ENCODE measurements at places on chromosomes 7 and 10.

- peak; percentile 43 for DNase-seq
Observed at GRCh38 chr7:149870701-149871483, 2.9 kb upstream of the ATP6V0E2 start.

GRCh38 chr10:4254101-4254994 lies 469.3 kb upstream of the KLF6 start:
- no peak for DNase-seq

DNA sequence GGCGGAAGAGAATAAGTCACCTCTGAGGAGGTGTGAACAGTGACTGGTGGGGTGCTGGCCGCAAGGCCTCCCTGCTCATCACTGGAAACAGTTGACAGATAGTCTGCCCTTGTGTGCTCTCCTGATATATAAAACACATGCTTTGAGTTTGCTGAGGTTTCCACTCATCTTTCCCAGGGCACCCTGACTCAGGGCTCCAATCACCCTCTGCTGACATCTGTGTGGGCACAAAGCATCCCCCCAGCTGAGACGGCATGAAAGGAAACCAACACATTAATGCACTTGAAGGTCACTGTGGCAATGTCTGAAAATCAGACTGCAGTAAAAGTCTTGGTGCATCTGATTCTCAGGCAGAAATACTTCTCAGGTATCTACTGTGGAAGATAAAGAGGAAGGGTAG lies 49.8 kb downstream of the EPDR1 start:
- DNase-seq: no peak

DNA sequence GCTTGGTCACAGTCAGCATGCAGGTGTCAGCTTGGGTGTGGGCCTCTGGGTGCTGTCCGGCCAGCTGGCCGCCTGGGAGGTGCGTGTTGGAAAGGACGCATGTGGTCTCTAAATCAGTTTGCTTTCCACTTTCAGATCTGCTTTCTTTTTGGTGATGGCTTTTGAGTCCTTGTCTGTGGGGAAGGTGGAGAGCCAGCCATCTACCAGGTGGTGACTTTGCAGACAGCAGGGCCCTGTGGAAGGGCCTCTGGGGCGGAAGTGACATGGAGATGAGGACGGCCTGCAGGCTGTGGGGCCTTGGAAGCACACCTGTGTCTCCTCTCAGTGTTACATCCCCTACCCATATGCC lies 59.4 kb downstream of the WDR37 start:
- DNase-seq: no peak

DNA sequence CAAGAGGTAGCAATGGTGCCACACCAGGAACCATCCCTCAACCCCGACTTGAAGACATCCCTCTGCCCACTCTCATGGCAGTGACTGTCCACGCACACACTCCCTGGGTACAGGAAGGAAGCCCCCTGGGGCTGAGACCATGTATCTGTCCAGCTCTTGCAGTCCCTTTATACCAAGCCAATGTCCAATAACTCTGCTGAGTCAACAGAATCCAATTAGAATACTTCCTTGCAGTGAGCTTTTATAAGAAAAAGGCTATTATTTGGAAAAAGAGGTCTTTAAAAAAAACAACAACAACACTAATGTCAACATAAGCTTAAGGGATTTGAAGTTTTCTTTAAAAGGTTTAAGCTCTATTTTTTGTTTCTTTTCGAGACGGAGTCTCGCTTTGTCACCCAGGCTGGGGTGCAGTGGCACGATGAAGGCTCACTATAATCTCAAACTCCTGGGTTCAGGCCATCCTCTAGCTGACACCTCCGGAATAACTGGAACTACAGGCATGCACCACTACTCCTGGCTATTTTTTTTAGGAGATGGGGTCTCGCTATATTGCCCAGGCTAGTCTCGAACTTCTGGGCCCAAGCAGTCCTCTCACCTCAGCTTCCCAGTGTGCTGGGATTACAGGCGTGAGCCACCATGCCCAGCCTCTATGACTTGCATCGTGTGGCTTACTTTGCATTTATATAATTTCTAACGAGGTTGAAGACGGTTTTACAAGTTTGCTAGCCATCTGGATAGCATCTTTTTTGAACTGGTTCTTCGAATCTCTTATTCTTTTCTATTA lies 7.5 kb downstream of the BNIP3 start:
- no peak for DNase-seq

GRCh38 chr10:51008346-51008745 lies 65.9 kb upstream of the PRKG1 start:
- DNase-seq: no peak

DNA sequence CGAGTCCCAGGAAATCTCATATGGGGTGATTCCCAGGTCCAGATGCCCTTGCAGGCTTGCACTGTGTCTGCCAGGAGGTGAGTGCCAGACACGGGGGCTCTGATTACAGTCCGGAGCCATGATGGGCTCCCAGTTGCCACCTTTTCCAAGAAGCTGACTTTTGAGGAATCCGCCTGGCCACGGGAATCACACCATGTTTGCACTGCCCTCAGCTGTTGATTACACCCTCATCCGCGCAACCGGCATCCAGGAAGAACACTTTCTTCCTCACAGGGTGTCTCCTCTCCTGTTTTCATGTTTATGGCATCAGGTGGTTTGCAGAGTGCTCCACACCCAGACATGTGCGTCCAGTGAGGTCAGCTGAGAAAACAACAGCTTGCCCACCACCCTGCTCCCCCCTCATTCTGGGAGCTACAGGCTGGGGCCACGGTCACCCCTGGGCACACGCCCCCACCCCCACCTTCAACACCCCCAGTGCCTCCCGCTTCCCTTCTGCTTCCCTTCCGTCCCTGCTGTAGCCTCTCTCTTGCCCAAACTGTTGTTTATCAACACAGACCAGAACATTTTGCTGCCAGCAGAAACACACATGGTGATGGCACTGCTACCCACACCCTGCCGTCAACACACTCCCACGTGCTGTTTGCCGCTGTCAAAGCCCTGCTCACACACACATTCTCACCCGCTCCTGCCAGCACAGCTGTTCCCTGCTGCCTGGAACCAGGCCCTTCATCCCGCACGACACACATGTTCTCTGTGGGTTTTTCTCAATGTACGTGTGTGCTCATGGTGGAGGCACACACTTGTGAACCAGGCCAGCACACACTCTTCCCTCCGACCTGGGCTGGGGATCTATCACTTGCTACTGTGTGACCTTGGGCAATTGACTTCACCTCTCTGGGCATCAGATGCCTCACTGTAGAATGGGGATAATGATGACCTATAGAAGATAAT lies 35.8 kb downstream of the DDIT4 start:
- DNase-seq: no peak

DNA sequence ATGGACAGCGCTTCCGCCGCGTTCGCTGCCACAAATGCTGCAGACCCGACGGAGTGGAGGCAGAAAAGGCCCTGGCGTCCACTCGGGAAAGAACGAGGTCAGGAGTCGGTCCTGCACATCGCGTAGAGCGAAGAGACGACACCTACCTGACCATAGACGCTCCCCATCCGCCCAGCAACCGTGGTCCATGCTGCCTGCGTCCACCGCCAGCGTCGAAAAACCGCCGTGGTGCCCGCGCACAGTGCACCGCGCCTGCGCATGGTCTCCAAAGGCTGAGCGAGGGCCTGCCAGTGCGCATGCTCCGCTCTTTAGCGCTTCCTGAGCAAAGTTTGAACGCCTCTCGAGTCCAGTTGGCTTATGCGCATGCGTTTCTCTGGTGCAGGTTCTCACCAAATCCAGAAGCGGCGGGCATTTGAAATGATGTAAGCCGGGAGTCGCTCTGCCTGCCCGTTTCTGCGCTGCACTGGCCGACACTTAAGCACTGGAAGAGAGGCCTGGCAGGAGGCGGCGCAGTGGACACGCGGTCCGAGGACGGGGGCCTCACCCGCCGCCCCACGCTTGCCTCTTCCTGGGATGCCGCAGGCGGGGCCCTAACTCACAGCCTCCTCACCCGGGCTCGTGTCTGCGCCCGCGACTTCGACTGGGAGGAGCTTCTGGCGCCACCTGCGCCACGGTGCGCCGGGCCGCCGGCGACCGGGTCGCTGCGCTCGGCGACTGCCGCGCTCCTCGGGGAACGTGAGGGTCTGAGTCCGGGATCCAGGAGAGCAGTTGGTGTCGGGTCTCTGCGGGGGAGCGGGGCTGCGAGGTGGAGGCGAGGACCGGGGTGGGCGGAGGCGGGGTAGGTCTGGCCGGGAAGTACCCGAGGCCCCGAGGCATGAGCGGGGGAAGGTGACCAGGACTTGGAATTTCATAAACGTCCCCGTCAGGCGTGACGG lies at the start of gene FAM24B:
Gene FAM24B (minus strand): TSS at position 243 of the 935 bp plus-strand sequence. CDS start 29,066 bp downstream, outside the sequence.
- DNase-seq: peak; percentile 94

GRCh38 chr10:1706711-1707110 lies 30.6 kb downstream of the ADARB2 start:
- DNase-seq: no peak

DNA sequence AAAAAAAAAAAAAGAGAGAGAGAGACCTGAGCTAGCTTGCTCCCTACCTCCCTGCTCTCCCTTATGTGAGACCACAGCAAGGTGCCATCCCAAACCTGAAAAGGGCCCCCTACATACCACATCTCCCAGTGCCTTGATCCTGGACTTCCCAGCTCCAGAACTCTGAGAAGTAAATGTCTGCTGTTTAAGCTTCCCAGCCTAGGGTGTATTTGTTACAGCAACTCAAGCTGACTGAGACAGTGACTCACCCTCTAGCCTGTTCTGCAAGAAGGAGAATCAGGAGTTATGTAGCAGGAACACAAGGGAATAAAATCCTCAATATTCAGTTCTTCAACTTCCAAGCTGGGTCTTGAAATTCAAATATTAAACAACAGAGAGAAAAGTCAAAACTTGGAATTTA lies 52.1 kb upstream of the TMEM72 start:
- DNase-seq: no peak

GRCh38 chr7:152145853-152146466 lies 120.5 kb downstream of the GALNT11 start:
- no peak for DNase-seq

GRCh38 chr7:137657476-137658189 lies 189.1 kb downstream of the DGKI start:
- no peak for DNase-seq

GRCh38 chr10:115989621-115990020 lies 283.4 kb downstream of the GFRA1 start:
- no peak for DNase-seq

DNA sequence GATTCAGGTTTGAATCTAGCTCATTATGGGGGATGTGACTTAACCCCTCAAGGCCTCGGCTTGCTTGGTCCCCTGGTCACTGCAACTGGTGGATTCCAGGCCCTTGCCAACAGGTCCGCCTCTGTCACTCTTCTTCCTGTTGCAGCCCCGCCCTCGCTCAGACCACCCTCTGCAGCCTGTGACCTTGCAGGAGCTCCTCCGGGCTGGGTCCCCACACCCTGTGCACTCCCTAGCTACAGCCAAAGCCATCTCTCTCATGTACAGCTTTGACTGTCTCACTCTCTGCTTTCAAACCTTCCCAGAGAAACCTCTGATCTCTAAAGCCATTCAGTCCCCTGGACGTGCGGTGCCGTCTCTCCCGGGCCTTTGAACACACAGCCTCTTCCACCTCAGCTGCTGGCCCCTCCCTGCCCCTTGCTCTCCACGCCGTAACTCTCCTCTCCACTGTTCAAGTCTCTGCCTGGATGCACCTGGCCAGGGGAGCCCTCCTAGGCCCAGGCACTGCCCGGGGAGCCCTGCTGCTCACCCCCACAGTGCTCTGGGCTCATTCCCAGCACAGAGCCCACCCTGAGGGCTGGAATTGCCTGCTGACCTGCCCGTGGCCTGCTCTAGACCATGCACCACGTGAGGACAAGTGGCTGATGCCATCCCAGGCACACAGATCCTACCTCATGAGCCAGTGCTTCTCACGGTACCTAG lies 485.8 kb upstream of the FOXK1 start:
- no peak for DNase-seq

GRCh38 chr7:85186083-85186520 lies 754 bp downstream of the SEMA3D start:
- DNase-seq: no peak

- DNase-seq: no peak
Observed at GRCh38 chr7:81776161-81776560, 6.3 kb upstream of the HGF start.

DNA sequence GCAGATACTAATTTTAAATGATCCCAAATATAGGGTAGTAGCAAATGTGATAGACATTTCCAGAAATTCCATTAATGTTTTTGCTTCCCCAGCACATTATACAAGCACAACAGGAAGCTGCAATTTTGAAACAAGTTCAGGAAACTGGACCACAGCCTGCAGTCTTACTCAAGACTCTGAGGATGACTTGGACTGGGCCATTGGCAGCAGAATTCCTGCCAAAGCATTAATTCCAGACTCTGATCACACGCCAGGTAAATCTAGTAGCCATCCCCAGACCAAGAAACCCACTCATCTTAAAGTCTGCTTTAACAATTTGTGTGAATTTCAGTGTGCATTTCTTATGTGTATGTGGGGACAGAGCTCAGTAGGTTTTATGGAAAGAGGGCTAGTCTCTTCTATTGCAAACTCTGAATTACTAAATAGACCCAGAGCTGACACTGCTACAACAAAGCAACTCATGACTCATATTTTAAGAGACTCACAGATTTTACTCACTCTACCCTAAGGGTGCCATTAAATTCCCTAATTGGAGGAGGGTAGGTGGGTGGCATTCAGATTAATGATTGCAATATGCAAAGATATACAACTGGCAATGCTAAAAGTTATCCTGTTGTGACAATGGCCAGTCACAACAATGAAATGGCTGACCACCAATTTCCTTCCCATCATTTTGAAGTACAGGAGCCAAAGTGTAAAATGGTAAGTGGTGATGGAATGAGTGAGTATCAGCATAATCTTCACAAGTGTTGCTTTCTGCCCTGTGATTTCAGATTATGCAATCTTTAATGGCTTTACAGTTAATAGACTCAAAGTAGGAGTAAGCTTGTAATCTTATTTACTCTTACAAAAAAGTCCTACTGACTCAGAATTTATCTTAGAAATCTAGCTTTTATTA lies 317.6 kb upstream of the PLXDC2 start:
- no peak for DNase-seq

GRCh38 chr10:52631146-52631545 lies 141.4 kb downstream of the MBL2 start:
- DNase-seq: no peak

- no peak for DNase-seq
Observed at GRCh38 chr10:97512993-97513392, 14.3 kb downstream of the UBTD1 start.

GRCh38 chr7:144629011-144629410 lies 206.8 kb downstream of the TPK1 start:
- DNase-seq: no peak

DNA sequence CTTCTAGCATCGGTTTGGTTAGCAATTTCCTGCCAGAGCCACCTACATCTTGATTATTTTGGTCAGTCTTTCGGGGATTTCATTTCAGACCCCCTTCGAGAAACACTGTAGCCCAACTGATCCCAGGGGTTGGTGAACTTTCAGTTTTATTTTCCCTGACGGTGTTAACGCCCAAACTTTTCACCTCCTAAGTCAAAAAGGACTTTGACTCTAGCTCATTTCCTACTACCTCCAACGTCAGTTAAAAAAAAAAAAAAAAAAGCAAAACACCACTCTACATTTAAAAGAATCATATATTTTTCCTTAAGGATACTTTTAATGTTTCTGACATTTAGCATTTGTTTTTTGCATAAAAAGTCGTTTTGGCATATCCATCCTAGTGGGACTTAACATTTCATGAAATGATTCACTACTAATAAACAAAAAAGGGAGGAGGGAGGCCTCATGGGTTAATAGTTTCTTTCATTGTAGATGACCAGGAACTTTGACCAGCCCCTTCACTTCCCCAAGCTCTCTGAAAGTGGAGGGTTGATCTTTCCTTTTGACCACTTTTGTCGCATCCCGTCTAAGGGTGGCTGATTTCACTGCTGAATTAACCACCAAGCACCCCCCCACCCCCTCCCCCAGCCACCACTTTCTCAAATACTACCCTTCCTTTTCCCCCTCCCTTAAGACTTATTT lies 764 bp upstream of the TCF7L2 start:
- DNase-seq: no peak

Data from activated naive CD4-positive, alpha-beta T cell treated with anti-CD3 and anti-CD28 coated beads, Interleukin-2, amount 50 U/mL, for 16 hours (primary cell).